Left renal pelvis (tissue), 4 donors: ENCODE measurements at places on chromosomes 16 and 17.

GRCh38 chr16:28897826-28898225, 19.5 kb downstream of the ATP2A1 start:
- DNase-seq: no peak

DNA sequence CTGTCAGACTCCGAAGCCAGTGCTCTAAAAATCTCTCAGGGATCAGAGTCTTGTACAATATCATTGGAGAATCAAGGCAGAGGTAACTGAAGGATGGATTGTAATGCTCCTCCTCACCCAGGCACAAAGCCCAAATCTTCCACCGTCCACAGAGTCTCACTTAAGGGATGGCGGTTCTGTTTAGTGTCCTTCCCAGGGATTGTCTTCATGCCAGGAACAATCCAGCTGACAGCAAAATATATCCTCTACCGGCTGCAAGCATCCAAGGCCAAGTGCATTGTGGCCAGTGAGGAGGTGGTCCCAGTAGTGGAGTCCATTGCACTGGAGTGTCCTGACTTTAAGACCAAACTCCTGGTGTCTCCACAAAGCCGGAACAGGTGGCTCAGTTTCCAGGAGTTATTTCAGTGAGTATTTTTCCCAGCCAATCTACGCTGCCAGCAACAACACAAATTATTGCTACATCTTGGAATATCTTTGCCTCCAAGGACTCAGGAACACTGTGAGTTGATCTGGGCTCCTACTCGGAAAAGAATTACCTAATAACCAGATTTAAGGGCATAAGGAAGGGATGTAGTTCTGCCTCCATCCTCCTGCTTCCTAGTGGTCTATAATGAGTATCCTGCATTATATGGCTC, 13.9 kb upstream of the ACSM1 start:
- no peak for DNase-seq

GRCh38 chr16:65855171-65856145, 511.0 kb upstream of the CDH5 start:
- DNase-seq: no peak

DNA sequence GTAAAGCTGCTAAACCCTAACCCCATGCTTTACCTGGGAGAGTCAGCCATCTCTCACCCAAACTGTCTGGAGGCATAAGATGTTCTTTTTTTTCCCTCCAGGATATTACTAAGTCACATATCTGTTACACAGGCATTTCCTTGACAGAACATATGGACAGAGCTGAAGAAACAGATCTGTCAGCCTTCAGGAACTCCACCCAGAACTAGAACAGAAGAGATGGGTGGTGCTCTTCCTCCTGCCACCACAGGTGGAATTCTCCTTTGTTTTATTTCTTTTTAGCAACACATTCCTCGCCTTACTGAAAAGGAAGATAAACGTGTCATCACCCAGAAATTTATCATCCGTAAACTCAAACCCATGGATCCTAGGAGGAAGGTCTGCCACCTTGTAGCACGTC, 8.8 kb downstream of the MYCBPAP start:
- DNase-seq: no peak

- no peak for DNase-seq
Measured at GRCh38 chr17:46036491-46036890, 37.4 kb downstream of the STH start.

- DNase-seq: no peak
Measured at GRCh38 chr16:2162676-2163118, 7.1 kb downstream of the TRAF7 start.

DNA sequence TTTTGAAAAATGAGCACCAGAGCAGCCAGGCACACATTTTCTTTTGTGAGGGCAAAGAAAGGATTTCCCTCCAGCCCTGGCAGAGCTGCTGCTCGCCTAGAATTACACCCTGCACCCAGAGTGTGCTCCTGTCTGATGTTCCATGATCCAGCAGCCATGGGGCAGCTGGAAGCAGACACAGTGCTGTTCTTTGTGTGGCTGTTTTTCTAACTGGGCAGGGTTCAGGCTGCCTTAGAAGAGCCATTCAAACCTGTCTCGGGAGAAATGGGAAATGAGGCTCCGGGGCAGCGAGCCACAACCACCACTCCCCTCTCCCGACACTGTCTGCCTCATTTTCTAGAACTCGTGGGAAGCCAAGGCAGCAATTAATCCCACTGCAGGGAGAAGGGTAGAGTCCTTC, 28.9 kb downstream of the LITAF start:
- DNase-seq: no peak

DNA sequence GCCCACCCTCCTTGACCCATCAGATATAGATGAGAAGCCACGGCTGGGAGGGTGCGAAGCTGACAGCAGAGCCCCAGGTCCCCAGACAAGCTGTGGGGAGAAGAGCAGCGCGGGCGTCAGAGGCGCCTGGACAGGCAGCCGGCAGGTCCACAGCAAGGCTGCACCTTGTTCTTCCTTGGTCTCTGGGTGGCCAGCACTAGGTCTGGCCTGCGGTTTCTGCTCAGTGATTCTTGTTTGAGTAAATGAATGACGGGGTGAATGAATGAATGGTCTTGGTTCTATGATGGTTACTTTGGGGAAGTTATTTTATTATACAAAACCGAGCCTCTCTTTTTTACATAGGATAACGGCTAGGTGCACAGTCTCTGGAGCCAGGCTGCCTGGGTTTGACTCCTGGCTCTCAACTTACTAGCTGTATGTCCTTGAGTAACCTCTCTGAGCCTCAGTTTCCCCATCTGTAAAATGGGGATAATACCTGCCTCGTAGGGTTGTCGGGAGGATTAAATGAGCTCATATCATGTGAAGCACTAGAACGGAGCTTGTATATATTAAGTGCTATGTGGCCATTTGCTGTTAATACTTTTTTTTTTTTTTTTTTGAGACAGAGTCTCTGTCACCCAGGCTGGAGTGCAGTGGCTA, 86.1 kb downstream of the RAB11FIP4 start:
- DNase-seq: no peak

GRCh38 chr16:17556276-17557052, 85.7 kb upstream of the XYLT1 start:
- no peak for DNase-seq

DNA sequence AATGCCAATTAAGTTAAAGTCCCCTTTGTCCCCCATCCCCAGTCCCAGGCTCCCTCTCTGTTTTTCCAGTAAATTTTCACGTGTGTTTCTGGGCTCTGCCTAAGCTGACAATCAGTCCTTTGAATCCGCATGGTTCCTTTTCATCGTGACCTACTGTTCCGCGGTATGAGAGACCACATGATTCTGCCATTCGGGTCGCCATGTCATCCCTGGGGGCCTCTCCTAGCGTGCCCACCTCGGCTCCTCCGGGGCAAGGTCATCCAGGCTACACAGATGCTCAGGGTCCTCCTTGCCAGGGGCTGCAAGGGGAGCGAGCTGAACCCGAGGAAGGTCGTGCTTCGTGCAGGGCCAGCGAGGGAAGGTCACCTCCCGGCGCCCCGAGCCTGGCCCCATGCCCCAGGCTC, 157.6 kb downstream of the RAB11FIP4 start:
- no peak for DNase-seq

DNA sequence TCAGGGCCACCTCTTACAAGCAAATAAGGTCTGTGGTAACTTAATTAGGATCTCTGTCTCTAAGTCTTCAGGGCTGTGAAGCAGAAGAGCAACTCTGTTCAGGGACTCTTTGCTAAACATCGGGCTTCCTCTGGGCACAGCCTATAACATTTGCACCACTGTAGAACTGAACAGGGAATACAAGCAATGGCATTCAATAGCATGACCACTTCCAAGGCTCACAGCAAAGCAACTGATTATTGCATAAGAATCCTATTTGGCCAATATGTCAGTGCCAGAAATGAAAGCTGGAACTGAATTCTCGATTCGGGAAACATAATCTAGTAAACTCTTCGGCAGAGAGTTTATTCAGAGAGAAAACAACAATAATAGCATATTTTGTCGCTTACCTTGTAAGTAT, 92.2 kb upstream of the AMZ2 start:
- no peak for DNase-seq

- DNase-seq: no peak
Measured at GRCh38 chr17:9355846-9356245, 219.8 kb downstream of the STX8 start.
